ENCODE measurements at places on chromosomes 2 and 18.

- no peaks in the 10 kb centered on the region for H3K36me3 ChIP-seq
- no peak for DNase-seq
- H3K4me1 ChIP-seq: no peaks in the 10 kb centered on the region
- no peaks in the 10 kb centered on the region for H3K27me3 ChIP-seq
Observed at GRCh38 chr2:138212434-138212833, 248.2 kb downstream of the HNMT start.

DNA sequence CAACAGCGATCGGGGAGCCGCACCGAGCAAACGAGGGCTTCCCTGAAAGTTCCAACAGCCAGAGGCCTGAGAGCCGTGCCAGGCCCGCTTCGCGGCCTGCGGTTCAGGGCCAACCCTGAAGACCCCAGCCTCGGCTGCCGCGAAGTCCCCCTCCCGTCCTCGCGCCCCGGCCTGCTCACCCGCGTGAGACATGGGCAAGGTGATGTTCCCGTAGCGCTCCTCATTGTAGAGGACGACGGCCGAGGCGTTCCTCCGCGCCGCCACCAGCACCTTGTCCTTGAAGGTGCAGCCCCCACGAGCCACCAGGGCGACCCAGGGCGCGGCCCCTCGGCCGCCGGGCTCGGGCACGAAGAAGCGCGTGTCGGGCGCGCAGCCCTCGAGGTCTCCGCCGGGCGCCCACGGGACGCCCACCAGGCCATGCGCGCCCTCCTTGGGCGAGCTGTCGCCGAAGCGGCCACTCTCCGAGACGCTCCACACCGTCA lies 510 bp downstream of the RNF149 start:
- H3K27me3 ChIP-seq: no peaks in the 10 kb centered on the region
- H3K4me3 ChIP-seq: peak overlapping the region; percentile 95
- DNase-seq: peak; percentile 44
- H3K27ac ChIP-seq: peak overlapping the region; percentile 93
- H3K36me3 ChIP-seq: no peaks in the 10 kb centered on the region

DNA sequence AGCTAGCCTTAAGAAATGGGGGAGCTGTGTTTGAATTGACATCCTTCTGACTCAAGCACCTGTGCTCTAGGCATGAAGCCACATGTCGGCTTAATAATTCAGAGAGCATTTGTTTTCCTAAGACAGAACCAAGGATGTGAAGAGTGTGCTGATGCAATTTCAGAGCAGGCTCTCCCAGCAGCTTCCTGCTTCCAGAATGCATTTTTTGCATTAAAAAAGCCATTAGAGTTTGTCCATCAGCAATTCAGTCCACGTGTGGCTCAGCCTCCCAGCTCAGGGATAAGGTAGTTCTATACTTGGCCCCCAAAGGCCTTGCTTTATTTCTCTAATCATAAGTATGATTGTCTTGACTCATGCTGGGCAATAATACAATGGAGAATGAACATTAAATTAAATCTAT lies 37.7 kb downstream of the DOCK10 start:
- H3K4me1 ChIP-seq: no peaks in the 10 kb centered on the region
- no peak for DNase-seq
- no peaks in the 10 kb centered on the region for H3K27me3 ChIP-seq
- H3K27ac ChIP-seq: no peak overlapping the region
- H3K36me3 ChIP-seq: no peaks in the 10 kb centered on the region

- no peaks in the 10 kb centered on the region for H3K4me1 ChIP-seq
- no peak overlapping the region for H3K27ac ChIP-seq
- no peaks in the 10 kb centered on the region for H3K27me3 ChIP-seq
Observed at GRCh38 chr2:178331474-178332432, 119.2 kb downstream of the PRKRA start.

GRCh38 chr2:43070030-43070429 lies 156.4 kb downstream of the ZFP36L2 start:
- H3K4me1 ChIP-seq: peaks cover 39% of the 10 kb centered on the region
- H3K36me3 ChIP-seq: no peaks in the 10 kb centered on the region
- no peak overlapping the region for H3K4me3 ChIP-seq
- no peak overlapping the region for H3K27ac ChIP-seq
- DNase-seq: peak; percentile 80
- H3K27me3 ChIP-seq: no peaks in the 10 kb centered on the region

DNA sequence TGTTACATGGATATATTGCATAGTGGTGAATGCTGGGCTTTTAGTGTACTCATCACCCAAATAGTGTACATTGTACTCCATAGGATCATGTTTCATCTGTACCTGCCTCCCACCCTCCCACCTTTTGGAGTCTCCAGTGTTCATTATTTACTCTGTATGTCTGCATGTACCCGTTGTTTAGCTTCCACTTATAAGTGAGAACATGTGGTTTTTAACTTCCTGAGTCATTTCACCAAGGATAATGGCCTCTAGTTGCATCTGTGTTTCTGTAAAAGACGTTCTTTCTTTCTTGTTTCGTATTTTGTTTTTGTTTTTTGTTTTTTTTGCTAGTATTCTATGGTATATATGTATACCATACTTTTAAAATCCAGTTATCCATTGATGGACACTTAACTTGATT lies 107.5 kb downstream of the MSTN start:
- no peak for DNase-seq
- no peaks in the 10 kb centered on the region for H3K27me3 ChIP-seq
- H3K27ac ChIP-seq: no peak overlapping the region
- H3K4me1 ChIP-seq: no peaks in the 10 kb centered on the region
- no peak overlapping the region for H3K4me3 ChIP-seq
- H3K36me3 ChIP-seq: no peaks in the 10 kb centered on the region
